ENCODE measurements at places on chromosomes 2 and 18. TPM values are rescaled to one million over a fixed set of nuclear protein-coding genes. Genes with fewer than 3 reads are reported as not detected.

ZC3H6 gene
- 1.2 TPM for total RNA-seq

LHCGR gene
- 0.92 TPM for total RNA-seq

ALLC gene
- not detected for total RNA-seq

CD207 gene
- total RNA-seq: not detected

LMAN1 gene
- 36.2 TPM for total RNA-seq

GALNT3 gene
- 134 TPM for total RNA-seq

KCNG2 gene
- not detected for total RNA-seq

SOCS6 gene
- 56.7 TPM for total RNA-seq

SNORC gene
- 1.3 TPM for total RNA-seq

GRCh38 chr2:29844713-29845326, 76.6 kb downstream of the ALK start:
- no peak for DNase-seq
- no peak overlapping the region for H3K27ac ChIP-seq
- H3K4me3 ChIP-seq: no peak overlapping the region
- no peaks in the 10 kb centered on the region for H3K4me1 ChIP-seq

- no peaks in the 10 kb centered on the region for H3K27me3 ChIP-seq
- no peaks in the 10 kb centered on the region for H3K4me1 ChIP-seq
- H3K4me3 ChIP-seq: no peak overlapping the region
- no peak for DNase-seq
- H3K36me3 ChIP-seq: no peaks in the 10 kb centered on the region
Observed at GRCh38 chr2:214519258-214519818, 108.5 kb downstream of the VWC2L start.

DNA sequence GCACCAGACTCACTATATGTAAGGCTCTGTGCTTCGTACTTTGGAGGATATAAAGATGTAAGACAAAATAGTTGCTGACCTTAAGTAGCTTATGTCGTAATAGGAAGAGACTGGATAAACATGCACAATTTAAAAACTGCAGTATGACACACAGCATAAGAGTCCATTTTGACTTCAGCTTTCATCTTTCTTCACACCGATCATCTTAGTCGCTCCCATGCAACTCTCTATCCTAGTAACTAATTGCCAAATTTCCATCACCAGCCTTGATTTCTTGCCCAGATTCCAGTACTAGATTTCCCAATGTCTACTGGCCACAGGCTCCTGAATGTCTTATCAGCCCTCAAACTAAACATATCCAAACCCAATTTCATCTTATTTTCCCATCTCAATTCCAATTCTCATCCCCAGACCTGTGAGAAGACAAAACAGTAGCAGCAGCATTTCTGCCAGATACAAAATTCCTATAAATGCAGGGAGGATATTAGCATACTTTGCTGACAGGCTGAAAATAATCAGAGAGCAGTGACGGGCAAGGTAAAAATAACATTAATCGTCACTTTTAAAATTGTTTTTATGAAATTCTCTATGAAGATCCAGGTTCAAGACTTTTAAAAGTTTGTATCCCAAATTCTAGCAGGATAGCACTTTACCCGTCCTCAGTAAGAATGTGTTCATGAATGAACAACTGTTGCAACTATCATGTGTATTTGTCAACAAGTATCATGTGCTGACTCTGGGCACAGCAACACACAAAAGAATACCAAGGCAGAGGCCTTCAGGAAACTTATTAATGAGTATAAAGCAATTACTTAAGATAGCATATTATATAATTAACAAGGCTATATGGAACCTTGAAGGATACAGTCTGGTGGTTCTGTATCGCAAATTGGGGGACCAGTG, 42.2 kb downstream of the KIDINS220 start:
- H3K36me3 ChIP-seq: peaks cover 35% of the 10 kb centered on the region
- no peak for DNase-seq
- no peaks in the 10 kb centered on the region for H3K4me1 ChIP-seq
- H3K27me3 ChIP-seq: no peaks in the 10 kb centered on the region
- no peak overlapping the region for H3K27ac ChIP-seq

- H3K4me3 ChIP-seq: no peak overlapping the region
- no peaks in the 10 kb centered on the region for H3K36me3 ChIP-seq
- no peak overlapping the region for H3K27ac ChIP-seq
- no peak for DNase-seq
- H3K4me1 ChIP-seq: no peaks in the 10 kb centered on the region
Observed at GRCh38 chr2:63721082-63721424, 120.6 kb upstream of the UGP2 start.

DNA sequence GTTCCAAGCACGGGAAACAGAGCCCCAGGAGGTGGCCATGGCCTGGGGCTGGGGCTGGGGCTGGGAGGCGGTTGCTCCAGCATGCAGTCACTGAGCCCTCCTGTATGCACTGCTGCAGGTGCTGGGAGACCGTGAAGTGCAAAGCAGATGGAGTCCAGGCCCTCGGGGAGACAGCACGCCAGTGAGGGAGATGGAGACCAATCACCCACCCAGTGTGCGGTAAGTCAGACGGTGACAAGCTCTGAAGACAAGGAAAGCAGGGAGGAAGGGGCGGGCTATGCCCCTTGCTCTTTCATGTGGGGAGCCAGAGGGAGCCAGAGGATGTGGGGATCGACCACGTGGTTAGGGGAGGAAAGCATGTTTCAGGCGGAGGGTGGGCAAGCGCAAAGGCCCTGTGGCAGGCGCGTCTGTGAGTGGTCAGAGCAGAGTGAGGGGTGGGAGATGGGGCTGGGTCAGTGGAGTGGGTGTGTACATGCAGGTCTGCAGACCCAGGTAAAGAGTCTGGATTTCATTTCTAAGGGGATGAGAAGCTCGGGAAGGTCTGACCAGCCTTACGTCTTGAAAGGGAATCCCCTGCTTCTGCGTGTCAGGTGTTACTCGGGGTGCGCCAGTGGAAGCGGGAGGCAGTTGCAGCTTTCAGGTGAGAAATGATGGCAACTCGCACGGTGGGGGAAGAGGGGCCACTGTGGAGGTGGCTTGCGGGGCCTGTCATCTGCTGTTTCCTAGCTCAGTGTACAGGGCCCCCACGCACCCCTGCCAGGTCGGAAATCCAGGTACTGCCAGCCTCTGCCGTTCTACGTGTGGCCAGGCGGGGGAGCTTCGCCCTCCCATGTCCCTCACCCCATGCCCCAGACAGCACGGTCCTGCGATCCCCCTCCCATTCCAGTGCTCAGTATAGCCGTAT, 19.4 kb downstream of the RRM2 start:
- no peaks in the 10 kb centered on the region for H3K27me3 ChIP-seq
- peaks cover 6% of the 10 kb centered on the region for H3K4me1 ChIP-seq
- H3K4me3 ChIP-seq: no peak overlapping the region
- no peaks in the 10 kb centered on the region for H3K36me3 ChIP-seq

DNA sequence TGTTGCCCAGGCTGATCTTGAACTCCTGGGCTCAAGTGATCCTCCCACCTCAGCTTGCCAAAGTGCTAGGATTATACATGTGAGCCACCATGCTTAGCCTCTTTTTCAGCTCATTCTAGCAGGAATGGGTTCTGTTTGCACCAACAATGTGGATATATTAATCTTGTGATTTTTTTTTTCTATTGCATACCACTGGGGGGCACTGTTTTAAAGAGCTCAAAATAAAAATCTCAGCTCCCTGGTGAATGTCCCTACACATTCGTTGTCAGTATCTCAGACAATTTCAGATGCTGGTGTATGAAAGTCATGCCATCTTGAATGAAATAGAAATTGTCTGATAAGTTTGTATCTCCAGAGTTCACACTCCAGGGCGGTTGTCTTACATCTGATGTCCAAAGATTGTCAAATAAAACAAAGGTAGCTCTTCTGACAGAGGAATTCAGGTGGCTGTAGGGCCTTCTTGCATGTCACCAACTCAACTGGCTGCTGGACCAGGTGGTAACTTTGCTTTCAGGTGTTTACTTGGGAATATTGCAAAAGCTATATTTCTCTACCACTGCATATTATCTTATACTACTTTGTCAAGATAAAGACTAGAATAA, 3.1 kb upstream of the MATN3 start:
- no peaks in the 10 kb centered on the region for H3K27me3 ChIP-seq
- peak; percentile 77 for DNase-seq
- peaks cover 19% of the 10 kb centered on the region for H3K4me1 ChIP-seq
- no peak overlapping the region for H3K27ac ChIP-seq
- no peaks in the 10 kb centered on the region for H3K36me3 ChIP-seq

DNA sequence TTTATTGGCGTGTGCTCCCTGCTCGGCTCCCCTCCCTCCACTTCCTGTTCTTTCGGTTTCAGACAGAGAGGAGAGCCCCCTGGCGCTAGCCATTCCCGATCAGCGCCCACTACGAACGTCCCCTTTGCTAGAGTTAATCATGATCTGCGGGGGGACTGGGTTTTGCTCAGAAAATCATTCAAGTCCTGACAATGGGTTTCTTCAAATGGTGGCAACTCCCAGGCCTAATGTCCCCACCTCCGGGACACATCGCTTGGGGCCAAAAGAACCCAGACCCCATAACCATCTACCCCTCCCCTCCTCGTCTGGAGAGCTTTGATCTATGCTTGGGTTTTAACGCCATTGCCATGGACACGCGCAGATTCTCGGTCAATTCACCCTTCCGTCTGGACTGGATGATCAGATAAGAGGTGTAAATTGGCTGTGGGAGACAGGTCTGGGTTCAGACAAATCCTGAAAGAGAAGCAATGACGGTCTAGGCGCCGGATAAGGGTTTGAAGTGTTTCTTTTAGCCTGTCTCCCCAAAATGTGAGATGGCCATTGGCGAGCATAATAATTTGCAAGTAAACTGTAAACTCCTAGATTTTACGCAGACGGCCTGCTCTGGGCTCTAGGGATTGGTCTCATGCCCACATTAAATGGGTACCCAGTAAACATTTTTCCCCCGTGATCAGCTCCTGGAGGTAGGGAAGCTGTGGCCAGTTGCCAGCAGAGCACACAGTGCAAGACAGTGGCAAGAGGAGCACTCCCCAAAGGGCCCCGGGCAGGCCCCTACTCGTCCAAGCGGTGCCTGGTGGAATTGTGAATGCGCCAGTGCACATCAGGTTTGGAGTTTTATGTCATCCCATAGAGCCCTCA, 4.7 kb downstream of the NRP2 start:
- H3K4me1 ChIP-seq: peaks cover 86% of the 10 kb centered on the region
- H3K27me3 ChIP-seq: peaks cover 44% of the 10 kb centered on the region
- H3K4me3 ChIP-seq: peak overlapping the region; percentile 65
- H3K36me3 ChIP-seq: no peaks in the 10 kb centered on the region
- DNase-seq: no peak

- no peak overlapping the region for H3K27ac ChIP-seq
- peaks cover 5% of the 10 kb centered on the region for H3K4me1 ChIP-seq
- H3K27me3 ChIP-seq: no peaks in the 10 kb centered on the region
- H3K4me3 ChIP-seq: no peak overlapping the region
Observed at GRCh38 chr2:11867926-11868325, 121.5 kb downstream of the LPIN1 start.

DNA sequence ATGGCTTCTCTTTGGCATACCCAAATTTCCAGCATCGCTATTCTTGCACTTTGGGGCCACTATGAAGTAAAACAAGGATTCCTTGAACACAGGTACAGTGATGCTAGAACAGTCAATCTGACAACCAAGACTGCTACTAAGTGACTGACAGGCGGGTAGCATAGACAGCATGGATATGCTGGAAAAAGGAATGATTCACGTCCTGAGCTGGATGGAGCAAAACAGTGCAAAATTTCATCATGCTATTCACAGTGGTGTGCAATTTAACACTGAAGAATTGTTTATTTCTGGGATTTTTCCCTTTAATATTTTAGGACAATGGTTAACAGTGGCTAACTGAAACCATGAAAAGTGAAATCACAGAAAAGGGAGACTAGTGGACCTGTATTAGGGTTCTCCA, 1511.2 kb upstream of the ZEB2 start:
- H3K4me3 ChIP-seq: no peak overlapping the region
- no peak overlapping the region for H3K27ac ChIP-seq
- DNase-seq: no peak
- no peaks in the 10 kb centered on the region for H3K36me3 ChIP-seq
- H3K4me1 ChIP-seq: no peaks in the 10 kb centered on the region

GRCh38 chr2:85945586-85945985, 56.8 kb upstream of the ST3GAL5 start:
- H3K4me1 ChIP-seq: no peaks in the 10 kb centered on the region
- no peaks in the 10 kb centered on the region for H3K36me3 ChIP-seq
- H3K27ac ChIP-seq: no peak overlapping the region
- no peak overlapping the region for H3K4me3 ChIP-seq

- H3K4me1 ChIP-seq: no peaks in the 10 kb centered on the region
- DNase-seq: no peak
- no peak overlapping the region for H3K27ac ChIP-seq
- H3K36me3 ChIP-seq: no peaks in the 10 kb centered on the region
- no peak overlapping the region for H3K4me3 ChIP-seq
Observed at GRCh38 chr2:114699423-114699944, 257.0 kb downstream of the DPP10 start.

- H3K36me3 ChIP-seq: no peaks in the 10 kb centered on the region
- no peak overlapping the region for H3K27ac ChIP-seq
- H3K4me3 ChIP-seq: no peak overlapping the region
- no peak for DNase-seq
- H3K27me3 ChIP-seq: no peaks in the 10 kb centered on the region
Observed at GRCh38 chr2:74763962-74764428, 69.9 kb upstream of the HK2 start.

GRCh38 chr2:85171916-85172315, 38.7 kb downstream of the TCF7L1 start:
- no peak overlapping the region for H3K27ac ChIP-seq
- no peaks in the 10 kb centered on the region for H3K27me3 ChIP-seq
- no peaks in the 10 kb centered on the region for H3K36me3 ChIP-seq
- H3K4me3 ChIP-seq: no peak overlapping the region
- DNase-seq: no peak
- H3K4me1 ChIP-seq: peaks cover 10% of the 10 kb centered on the region

DNA sequence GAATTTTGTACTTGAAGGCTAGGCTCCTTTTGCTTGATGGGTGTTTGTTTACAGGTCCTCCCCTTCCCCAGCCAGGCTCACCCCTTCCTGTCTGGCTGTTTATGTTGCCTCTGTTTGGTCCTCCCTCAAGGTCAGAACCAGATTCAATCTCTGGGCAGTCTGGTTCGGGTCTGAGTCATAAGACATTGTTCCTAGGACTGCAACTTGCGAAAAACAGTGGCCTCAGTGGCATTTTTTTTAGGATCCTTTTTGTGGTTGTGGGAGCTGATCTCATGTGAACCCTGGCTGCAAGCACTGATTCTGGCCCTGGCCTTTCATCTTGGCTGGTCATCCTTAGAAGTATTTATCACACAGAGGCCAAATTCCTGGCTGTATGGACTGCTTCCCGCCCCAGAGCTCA, 370.4 kb downstream of the CLIP4 start:
- no peaks in the 10 kb centered on the region for H3K36me3 ChIP-seq
- no peak for DNase-seq
- no peaks in the 10 kb centered on the region for H3K27me3 ChIP-seq

- no peaks in the 10 kb centered on the region for H3K27me3 ChIP-seq
- no peaks in the 10 kb centered on the region for H3K36me3 ChIP-seq
- peak; percentile 77 for DNase-seq
- no peak overlapping the region for H3K27ac ChIP-seq
Observed at GRCh38 chr2:136384531-136385303, 266.8 kb upstream of the CXCR4 start.

Data from stomach (tissue), 19 donors.